Hematopoietic multipotent progenitor cell treated with erythropoietin and hydrocortisone succinate and interleukin-3 and kit ligand, for 8 days (in vitro differentiated cells): ENCODE measurements at places on chromosomes 5 and 9.

DNA sequence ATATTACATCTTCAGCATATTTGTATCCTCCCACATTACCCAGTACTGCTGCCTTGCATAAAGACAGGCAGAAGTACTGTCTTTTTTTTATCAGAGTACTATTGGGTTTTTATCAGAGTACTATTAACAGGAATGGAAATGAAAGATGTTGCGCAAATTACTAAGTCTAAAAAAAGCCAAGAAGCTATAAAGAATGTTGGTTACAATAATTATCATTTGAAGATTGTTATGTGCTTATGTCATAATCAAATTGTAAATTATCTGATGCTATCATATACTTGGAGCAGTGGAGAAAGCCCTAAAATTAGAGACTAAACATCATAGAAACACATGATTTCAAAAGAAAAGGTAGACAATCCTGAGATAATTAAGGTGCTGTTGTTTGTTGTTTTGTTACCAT is 188.8 kb downstream of the CCDC192 start:
- no peak for DNase-seq

DNA sequence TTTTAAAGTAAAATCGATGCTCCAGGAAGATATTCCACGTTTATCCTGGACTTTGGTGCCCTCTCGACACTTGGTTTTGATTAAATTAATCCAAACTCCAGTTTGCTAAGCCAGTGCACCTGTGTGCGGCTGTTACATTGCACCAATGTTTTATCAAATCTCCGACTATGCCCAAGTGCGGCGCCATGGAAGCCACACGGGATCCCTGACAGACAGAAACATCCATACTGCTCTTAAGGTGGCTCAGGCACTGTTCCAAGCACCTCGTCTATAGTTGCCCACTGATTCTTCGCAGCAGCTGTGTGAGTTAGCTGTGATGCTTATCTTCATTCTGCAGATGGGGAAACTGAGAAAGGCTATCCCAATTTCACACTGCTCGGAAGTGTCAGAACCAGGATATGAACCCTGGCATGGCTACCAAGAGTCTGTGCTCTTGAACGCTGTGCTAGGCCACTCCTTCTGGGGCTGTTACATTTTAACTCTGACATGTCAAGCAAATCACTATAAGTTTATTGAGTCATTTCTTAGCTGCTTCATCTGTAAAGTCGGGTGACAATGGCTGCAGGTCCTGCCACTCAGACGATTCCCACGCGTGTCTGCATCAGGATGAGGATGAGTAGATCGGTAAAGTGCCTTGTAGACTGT is 113.0 kb downstream of the ADAMTS2 start:
- DNase-seq: no peak

- peak; percentile 11 for DNase-seq
These were observed 722 bp upstream of the DCP2 start for GRCh38 chr5:112975721-112976431.

GRCh38 chr5:77844373-77844622 is 68.2 kb upstream of the TBCA start:
- DNase-seq: no peak

- DNase-seq: no peak
These were observed 105.6 kb downstream of the PSD2 start for GRCh38 chr5:139901251-139901575.

- no peak for DNase-seq
These were observed 16.3 kb upstream of the KCNV2 start for GRCh38 chr9:2700909-2701550.

DNA sequence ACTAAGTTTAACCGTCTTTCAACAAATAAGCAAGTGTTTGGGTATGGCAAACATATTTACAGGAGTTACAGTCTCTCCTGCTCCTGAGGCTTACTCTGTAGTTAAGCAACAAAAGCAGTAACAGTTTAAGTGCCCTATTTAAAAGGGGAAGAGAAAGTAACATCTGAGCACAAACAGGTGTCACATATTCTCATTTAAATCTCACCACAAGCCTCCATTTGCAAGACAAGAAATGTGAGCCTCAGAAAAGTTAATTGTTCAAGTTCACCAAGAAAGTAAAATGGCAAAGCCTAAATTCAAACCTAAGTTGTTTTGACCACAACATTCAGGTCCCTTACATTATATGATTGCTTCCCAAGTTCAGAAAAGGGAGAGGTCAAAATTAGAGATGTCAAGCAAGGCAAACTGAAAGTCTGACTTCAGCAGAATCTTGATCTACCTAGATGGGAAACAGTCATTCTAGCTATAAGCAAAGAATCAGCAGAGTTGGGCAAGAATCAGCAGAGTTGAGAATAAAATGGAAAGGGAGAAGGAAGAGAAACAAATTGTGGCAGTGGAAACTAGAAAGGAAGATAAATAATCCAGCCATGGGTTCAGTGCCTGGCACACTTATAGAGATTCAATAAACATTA is 93.4 kb downstream of the STRBP start:
- DNase-seq: no peak

DNA sequence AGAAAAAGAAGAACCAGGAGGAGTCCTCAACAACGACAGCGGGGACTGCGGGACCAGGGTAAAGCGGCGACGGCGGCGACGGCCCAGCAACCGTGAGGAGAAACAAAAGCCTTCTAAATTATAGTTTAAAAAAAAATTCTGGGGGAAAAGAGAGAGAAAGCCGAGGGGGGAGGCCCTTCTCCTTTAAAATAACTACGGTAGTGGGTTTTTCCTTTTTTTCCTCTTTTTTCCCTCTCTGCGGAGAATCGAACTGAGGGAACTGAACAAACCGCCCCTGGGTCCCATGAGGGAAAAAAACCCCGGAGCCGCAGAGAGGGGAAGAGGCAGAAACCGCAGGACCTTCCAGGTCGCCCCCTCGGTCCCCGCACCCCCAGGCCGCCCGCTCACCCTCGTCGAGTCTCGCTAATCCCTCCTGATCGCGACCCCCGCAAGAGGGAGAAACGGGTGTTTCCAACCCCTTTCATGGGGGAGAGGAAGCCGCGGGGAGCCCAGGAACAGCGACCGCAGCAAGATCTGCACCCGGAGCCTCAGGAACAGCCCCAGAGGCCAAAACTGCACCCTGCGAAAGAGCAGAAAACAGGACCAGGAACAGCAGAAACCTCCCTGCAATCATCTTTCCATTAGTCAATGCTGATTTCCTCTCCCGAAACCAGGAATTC is 453 bp downstream of the CPEB4 start:
- no peak for DNase-seq

DNA sequence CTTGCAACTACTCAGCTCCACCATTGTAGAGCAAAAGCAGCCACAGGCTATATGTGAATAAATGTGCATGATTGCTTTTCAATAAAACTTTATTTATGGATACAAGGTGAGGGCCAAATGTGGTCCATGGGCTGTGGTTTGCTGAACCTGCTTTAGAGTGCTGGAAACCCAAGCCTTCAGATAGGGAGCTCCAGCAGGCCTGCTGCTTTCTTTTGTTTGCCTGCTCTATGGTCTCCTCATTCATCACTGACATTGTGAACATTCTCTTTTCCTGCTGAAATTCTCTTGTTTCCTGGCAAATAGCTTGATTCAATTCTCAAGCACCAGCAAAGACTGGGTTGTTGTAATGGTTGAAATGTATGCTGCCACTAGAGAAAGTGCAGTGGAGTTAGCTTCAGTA is 26.0 kb downstream of the EGFLAM start:
- DNase-seq: no peak

DNA sequence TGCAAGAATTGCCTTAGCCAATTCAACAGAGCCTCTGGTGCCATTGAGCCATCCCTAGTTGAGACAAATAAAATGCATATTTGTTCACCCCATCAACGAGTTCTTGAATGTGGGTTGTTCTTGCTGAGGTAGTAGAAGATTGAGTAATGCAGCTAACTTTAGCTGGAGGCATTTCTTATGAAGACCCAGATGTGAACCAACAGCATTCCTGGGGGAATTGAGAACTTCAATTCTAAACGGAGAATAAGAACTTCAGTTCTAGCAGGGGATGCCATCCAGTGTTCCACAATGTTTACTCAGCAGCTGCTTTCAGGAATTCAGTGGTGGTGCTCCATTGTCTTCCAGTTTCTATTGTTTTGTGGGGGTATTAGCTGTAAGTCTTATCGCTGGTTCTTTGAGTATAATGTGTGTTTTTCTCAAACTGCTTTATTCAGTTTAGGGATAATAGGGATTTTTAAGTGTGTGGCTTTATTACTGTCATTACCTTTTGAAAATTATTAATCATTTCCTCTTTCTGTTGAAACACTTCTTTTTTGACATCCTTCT is 1968.2 kb upstream of the NUDT12 start:
- DNase-seq: no peak

- no peak for DNase-seq
These were observed 21.6 kb upstream of the MIER3 start for GRCh38 chr5:56973473-56973872.

DNA sequence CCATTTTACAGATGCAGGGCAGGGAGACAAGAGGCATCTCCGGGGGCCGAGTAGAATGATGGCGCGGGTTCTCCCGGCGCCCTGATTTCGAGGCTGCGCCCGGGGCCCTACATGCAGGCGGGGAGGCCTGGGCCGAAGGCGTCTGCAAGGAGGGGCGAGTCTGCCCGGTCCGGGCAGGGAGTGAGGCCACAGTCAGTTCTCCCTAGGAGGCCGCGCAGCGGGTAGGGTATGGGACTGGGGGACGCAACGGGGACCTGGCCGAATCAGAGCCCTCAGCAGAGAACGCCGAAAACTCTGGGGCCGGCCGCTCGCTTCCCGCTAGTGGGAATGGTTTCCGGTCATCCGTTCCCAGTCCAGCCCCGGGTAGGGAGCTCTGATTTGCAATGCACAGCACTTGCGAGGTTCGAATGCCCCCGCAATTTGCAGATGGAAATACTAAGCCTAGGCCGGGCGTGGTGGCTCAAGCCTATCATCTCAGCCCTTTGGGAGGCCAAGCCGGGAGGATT is 6.4 kb downstream of the TLX3 start:
- DNase-seq: no peak

GRCh38 chr9:4674783-4675182 is 4.6 kb upstream of the CDC37L1 start:
- no peak for DNase-seq

DNA sequence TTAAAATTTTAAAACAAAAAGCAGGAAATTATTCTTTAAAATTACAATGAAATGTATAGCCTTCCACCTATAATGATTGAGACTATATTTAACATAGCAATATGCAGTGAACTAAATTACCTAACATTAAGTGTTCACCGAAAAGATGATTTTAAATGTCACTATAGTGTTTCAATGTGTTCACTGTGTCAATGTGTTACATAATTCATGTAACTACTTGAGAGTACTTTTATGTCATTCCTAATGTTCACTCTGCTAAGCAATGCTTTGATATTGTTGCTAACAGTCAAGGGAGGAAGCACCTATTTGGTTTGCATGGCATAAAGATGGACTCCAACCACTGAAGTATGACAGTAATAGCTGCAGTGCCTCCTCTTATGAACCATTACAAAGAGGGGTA is 629.8 kb upstream of the C9orf72 start:
- DNase-seq: no peak

DNA sequence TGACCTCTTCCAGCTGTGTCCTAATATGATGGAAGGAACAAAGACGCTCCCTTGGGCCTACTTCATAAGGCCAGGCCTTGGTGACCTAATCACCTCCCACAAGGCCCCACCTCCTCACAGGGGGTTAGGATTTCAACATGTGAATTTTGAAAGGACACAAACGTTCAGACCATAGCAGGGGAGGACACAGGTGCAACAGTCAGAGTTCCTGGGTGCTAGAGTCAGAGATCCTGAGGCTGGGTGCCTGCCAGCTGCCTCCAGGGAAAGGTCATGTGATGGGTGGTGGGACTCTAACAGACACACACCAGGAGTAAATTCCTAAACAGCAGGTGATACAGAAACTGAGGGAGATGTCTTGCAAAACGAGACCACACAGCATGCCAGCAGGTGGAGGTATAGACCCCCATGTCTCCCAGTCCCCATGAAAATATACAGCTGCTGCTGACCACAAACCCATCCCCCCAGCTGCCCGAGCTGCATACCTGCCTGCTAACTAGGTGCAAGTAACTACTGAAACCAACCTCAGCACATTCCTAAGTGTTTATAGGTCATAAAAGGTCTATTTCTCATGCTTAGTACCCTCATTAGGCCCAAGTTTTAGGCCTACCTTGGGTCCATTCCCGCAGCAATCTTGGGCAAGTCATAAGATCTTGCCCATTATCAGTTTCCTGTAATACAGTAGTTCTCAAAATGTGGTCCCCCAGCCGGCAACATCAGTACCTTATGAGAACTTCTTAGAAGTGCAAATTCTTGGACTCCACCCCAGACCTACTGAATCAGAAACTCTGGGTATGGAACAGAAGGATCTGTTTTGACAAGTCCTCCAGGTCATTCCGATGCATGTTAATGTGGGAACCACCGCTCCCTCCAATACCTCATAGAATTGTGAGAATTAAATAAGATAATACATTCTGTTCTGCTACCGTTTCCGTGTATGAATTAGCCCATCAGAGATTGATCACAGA is 245.3 kb downstream of the ENC1 start:
- no peak for DNase-seq

DNA sequence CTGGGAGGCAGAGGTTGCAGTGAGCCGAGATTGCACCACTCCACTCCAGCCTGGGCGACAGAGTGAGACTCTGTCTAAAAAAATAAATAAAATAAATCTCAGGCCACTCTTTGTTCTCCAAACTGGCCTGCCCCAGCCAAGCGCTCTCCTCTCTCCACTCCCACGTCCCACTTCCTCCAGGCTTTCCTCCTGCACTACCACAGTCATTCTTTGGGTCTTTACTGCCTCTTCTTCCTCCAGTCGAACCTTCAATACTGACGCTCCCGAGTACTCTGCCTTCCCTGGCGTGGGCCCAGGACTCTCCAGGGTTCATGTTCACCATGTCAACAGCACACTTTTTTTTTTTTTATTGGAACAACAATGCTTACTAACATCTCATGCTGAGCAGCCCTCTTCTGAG is 23.9 kb downstream of the RNF130 start:
- no peak for DNase-seq

DNA sequence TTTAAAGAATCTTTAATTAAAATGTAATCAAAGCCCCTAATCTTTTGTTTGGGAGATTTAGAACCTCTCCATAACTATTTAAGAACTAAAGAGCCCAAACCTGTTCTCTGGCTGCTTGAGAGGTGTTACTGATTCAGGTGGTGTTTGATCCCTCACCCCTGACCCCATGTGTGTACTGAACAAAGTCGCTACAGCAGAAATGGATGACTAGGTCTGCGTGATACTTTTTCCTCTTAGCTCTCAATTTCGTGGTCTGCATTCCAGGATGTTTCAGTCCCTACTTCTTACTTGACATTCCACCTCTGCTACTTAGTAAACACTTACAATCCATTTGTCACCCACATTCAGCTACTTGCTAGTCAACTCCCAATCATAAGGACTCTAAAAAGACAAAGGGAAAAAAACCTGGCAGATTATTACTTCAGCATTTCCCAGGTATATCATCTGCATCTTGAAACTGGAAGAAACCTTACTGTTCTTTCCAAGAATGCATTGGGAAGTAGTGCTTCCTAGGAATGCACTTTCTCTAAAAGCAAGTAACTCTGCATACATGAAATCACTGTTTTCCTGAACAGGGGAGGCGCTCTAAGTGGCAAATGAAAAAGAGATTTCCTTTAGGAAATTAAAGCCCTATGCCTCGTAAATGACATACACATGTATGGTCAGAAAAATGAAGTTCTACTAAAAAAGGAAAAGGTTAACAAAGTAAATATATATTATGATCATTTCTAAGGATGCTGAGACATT is 1091.6 kb downstream of the PTPRD start:
- no peak for DNase-seq
